ENCODE measurements at places on chromosomes 7 and 10.

GRCh38 chr10:121772406-121772805 lies 155.4 kb downstream of the ATE1 start:
- DNase-seq = no peak

DNA sequence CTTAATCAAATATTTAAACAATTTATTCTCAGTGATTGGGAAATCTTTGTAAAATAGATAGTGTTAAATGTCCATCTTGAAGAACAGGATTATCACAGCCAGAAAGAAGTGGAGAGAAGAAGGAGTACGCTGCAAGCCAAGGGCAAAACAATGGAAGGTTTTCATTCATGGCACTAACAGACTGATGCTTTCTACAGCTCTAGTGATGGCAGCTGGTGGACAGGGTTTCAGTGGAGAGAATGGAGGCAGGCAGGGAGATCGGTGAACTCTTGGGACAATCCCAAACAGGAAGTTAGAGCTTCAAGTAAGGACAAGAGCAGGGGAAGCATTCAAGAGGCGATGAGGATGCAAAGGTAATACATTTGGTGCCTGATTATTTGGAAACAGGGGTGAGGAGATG lies 207.0 kb downstream of the JAZF1 start:
- DNase-seq = no peak

DNA sequence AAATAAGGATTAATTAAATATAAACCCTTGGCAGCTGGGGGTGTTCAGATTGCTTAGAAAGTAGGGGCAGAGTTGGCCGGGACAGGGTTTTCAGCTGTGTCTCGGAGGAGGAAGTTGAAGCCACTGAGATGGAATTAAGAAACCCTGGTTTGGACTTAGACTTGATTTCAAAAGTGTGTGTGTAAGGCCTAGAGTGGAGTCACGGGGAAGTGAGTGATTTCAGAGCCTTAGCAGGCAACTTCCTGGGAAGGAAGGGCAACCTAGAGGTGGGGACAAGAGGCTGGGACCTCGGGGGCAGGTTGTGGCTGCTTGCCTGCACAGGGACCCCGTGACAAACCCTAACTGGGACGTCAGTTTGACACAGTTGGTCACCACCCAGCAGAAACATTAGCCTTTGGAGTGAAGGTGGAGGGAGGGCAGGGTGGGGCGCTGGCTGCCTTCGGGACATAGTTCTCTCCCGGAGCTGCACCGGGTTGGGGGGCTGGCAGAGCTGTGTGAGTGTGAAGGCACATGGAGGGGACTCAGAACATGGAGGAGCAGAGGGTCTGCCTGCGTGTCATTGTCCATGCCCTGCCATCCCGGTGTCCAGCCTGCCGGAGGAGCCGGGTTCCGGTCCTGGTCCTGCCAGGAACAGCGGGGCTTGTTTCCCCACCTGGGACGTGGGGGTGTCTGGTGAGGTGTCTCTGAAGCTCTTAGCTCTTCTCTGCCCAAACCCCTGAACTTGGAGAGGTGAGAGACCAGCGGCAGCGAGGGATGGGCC lies 1.8 kb downstream of the BRI3 start:
- no peak for DNase-seq

- peak; percentile 90 for DNase-seq
These were observed 679 bp downstream of the ARF5 start for GRCh38 chr7:127588697-127589482.

DNA sequence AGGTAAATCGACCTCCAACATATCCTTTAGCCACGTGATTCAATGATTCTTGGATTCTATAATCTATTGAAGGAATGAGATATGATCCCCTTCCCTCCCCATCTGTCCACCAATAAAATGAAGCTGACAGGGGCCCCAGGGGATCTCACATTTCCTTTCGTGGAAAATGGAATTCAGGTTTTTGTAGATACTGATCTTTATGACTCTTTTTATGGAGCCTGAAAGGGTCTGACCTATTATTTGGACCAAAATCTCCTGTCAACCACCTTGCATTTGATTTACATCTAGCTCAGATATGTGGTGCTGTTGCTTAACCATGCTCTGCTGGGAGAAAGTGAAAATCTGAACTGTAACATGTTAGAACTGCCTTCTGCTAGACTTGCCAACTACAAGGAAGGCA lies 234.0 kb upstream of the CXCL12 start:
- no peak for DNase-seq

DNA sequence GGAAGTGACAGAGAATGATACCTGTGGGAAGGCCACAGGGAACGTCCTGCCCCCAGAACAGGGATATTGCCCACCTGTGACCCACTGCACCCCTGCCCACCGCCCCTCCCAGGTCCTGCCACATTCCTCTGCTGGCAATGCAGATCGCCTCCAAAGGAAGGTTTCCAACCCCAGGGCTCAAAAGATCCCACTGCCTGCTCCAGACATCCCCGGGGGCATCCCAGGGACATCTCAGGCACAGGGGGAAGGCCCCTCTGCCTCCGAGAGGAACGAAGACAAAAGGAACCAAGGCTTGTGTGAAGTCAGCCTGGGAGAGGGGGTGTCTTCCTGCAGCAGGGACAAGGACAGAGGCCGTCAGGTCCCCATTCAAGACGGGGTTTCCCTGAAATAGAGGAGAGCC lies 28.5 kb downstream of the NUDT1 start:
- DNase-seq = no peak

GRCh38 chr10:77160679-77161078 lies 476.9 kb downstream of the KCNMA1 start:
- no peak for DNase-seq

- DNase-seq = no peak
These were observed 195.3 kb downstream of the ZNF438 start for GRCh38 chr10:30836406-30836805.

- peak; percentile 57 for DNase-seq
These were observed 48.7 kb upstream of the SHH start for GRCh38 chr7:155860840-155861479.

GRCh38 chr10:109919220-109919619 lies 4.1 kb downstream of the XPNPEP1 start:
- DNase-seq = no peak

- no peak for DNase-seq
These were observed 93.2 kb downstream of the ZNF680 start for GRCh38 chr7:64469673-64470072.

DNA sequence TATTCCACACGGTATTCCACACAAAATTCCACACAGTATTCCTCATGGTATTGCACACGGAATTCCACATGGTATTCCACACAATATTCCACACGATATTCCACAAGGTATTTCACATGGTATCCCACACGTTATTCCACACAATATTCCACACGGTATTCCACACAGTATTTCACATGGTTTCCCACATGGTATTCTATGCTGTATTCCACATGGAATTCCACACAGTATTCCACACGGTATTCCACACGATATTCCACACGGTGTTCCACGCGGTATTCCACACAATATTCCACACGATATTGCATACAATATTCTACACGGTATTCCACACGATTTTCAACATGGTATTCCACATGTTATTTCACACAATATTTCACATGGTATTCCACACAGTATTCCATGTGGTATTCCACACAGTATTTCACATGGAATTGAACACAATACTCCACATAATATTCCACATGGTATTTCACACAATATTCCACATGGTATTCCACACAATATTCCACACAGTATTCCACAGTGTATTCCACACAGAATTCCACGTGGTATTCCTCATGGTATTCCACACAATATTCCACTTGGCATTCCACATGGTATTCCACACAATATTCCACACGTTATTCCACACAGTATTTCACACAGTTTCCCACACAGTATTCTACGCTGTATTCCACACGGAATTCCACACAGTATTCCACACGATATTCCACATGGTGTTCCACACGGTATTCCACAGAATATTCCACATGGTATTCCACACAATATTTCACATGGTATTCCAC lies 136.0 kb upstream of the CHST15 start:
- DNase-seq = no peak

GRCh38 chr10:117534321-117535297 lies 7.9 kb upstream of the EMX2 start:
- no peak for DNase-seq

DNA sequence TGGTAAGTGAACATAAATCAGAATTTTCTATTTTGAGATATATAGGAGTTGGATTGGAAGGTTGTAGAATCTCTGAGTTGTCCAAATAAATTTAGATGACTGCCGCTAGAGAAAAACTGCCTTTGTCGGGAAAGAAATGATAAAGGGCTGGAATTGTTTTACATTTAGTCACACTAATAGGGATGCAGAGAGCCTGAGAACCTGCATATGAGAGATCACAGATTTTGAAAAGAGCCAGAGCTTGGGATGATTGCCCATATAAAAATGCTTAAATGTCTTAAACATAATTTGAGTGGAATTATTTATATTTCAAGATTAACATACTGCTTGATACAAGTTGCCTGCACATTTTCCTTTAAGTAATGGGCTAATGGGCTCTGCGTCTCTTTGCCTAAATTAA lies 660.5 kb downstream of the NRG3 start:
- no peak for DNase-seq

DNA sequence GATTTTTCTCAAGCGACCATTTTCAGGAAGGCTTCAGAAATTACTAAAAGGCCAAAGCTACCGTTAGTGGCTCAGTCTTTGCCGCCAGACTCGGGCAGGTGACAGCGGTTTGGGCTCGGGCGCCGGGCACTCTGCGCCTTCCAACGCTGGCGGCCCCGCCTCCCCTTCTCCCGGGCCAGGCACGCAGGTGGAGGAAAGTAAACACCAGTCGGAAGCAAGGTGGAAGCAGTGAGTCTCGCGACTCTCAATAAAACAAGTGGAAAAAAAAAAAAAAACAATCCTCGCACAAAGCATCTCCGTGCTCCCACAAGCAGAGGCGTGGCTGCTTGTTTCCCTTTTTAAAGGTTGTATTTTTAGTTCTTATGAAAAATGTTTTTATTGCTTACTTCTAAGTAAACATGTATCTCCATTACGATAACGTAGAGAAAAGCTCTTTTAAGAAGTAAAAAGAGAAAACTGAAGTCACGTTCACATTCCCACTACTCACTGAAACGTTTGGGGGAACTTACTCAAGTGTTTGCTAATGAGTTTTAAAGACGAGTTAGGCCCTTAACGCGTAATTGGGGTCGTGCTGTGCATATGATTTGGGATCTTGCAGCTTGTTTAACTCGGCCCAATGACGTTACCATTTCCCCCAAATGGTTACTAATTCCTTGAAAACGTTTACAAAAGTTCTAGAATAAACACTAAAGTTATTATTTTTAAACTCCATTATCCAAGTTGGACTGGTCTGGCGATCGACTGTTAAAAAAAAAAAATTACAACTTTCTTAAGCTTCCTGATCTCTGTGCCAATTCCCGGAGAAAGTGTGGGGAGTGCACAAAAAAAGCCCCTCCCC lies 864 bp downstream of the CDCA7L start:
- peak; percentile 87 for DNase-seq

DNA sequence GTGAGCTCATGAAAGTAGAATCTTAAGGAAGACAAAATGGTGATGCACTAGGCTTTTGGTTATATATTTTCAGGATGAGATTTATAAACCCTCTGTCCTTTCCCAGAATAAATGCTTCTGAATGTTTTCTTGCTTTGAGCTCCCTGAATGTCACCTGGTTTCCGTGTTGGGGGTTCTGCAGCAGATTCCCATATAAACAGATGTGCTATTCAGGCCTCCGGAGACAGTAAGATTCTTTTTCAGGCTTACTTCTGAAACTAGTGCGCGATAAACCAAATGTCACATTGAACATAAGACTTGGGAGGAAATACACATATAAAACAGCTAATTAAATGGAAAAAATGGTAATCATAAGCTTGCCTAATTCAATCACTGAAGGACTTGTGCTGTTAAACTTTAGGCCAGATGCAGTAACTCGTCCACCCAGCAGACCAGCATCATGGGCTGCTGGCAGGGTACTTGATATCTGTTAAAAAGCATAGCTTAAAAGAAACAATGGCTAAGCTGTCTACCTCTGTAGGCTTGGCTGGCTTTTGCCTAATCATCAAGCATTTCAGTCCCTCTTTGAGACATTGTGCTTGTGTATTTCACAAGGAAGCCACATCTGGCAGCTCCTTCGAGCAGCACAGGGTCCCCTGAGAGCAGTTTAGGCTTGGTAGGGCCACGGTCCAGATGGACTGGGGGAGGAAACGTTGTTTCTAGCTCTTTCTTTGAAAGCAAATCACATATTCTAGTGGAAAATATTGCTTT lies 281.2 kb upstream of the KIAA1217 start:
- no peak for DNase-seq

DNA sequence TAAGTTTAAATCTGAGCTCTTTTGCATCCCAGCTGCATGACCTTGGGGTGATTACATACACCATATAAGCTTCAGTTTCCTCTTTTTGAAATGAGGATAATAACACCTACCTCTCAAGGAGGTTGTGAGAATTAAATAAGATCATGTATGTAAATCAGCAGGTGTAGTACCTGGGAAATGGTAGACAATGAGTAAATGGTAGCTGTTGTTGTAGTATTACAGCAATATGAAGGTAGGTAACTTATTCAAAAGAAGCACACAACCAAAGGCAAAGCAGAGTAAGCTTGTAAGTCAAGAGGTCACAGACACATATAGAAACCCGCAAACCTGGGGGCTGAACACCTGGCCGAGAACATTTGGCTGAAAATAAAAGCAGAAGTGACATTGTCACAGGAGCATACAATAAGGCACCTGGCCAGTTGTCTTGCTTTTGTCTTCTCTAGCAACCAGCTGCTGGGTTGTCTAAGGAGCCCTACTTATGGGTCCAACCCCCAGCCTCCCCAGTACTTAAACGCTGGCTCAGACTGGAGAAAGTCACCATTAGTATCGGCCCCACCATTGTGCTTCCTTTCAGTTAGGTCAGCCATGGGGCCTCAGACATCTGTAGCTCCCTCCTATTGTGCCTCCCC lies 203.6 kb upstream of the MKLN1 start:
- DNase-seq = no peak

- DNase-seq = no peak
These were observed 57.1 kb downstream of the AFAP1L2 start for GRCh38 chr10:114347241-114347640.

DNA sequence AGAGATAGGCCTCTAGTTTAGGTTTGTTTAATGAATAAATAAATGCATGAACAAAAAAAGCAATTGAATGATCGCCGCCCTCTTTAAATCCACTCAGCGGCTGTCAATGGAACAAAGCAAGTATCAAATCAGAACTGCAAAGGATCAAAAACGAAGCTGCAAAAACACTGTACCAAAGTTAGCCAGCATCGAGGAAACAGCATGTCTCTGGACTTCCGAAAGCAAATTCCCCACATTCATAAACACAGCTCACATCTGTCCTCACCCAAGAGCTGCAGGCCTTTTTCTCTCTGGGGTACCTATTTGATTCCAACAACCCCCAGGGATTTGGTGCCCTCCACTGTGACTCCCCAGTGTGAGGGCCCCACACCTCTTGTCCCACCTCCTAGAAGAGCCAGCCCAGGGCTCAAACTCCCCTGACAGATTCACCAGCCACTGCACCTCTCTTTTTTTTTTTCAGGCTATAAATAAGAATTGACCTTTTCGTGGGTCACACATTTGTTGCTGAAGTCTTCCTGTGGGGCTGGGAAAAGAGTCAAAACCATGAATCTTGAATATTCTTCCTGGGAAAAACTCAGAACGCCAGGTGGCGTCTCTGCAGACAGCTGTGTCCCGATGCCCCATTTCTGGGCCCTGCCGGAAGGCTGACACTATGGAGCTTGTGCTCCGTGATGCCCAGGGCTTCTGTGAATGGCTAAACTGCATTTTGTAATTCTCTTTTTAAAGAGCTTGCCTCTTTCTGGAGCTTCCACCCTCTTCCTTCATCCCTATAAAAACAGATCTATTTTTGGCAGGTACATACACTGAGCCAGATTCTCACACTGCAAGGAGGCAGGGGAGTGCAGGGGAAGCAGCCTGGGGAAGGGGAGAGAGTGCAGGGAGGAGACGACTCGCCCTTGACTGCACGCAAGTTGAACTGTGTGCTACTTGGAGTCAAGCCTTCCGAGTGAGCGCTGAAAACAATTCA lies 51.7 kb downstream of the HSPA12A start:
- DNase-seq = peak; percentile 54

GRCh38 chr7:1386623-1387220 lies 72.5 kb downstream of the MICALL2 start:
- no peak for DNase-seq
